Activated CD4-positive, CD25-positive, alpha-beta regulatory T cell (primary cell): ENCODE measurements at places on chromosomes 6 and 20.

GRCh38 chr6:125872259-125872921 is 81.6 kb downstream of the NCOA7 start:
- DNase-seq: no peak

- DNase-seq: no peak
Measured at GRCh38 chr6:1131285-1132079, 180.4 kb upstream of the FOXQ1 start.

- DNase-seq: no peak
Measured at GRCh38 chr20:40860487-40860902, 168.1 kb upstream of the TOP1 start.

DNA sequence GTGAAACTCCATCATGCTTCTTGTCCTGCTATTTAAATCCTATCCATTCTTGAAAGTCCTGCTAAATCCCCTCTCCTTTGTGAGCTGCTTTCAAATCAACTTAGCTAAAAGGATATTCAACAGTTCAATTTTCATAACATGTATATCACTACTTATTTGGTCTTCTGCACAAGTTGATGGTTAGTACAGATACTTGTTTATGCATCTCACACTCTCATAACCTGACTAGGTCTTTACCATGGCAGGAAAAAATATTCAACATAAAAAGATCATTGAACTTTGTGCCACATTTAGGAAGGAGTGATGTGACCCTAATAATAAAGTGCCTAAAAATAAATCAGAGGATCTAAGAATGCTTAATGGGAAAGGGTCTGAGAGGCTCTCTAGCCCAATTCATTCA is 148.2 kb downstream of the RALGAPA2 start:
- no peak for DNase-seq

DNA sequence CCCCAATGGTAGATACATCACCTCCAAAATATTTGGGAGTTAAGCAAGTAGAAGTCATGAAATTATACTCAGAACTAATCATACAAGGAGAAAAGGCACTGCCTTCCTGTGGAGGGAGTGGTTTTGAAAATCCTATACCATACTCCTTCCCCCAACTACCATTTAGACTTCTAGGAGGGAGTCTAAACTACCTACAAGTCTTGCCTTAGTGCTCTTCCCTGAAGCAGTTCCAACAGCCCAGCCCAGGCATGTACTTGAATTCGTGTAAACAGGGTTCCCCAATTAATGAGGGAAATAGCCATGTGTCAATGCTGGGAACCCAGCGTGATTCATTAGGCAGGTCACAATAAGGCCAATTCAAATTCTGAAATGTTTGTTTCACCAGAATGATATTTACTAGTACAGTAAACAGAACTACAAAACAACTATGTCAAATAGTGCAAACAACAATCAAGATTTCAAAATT is 39.1 kb upstream of the SGK1 start:
- no peak for DNase-seq

GRCh38 chr6:154617175-154617574 is 106.7 kb upstream of the CNKSR3 start:
- DNase-seq: no peak

GRCh38 chr6:108200186-108200585 is 34.4 kb downstream of the NR2E1 start:
- no peak for DNase-seq

DNA sequence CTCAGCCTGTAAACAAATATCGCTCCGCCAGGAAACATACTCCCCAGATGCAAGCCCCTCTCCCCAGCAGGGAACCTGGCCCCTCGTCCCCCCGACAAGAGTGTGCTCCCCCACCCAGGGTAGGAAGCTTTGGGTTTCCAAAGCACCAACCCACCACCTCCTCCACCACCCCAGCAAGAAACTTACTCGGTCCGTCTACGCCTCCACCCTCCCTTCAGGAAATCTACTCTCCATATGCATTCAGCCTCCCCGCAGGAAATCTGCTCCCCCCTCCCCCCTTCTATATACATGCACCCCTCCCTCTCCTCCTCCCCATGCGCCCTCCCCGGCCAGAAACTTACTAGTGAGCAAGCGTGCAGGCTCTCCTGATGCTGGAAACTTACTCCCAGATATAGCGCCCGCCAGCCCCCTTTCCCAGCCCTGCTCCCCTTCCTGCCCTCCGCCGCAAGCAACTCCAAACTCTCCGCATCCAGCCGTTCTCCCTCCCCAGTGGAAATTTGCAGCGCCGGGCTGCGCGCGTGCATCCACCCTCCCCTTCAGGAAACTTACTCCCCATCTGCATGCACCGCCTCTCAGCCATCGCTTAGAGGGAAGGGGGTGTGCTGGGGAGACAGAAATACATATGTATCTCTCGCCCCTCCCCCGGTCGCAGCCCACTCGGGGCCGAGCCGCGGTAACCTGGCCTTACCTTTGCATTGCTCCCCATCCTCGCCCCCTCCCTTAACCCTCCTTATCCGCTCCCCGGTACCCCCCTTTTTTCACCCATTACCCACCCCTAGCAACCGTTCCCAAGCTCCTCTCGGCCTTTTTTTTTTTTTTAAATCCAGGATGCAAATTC is at the start of gene TRERF1:
TRERF1 (minus strand) TSS at position 594 of the 838 bp plus-strand sequence. CDS start 182,336 bp downstream, outside the sequence.
- no peak for DNase-seq

- DNase-seq: no peak
Measured at GRCh38 chr20:50285376-50286173, 94.9 kb downstream of the CEBPB start.

- DNase-seq: no peak
Measured at GRCh38 chr6:75422024-75422639, 71.5 kb downstream of the FILIP1 start.

- DNase-seq: no peak
Measured at GRCh38 chr6:2877057-2877882, 25.8 kb downstream of the SERPINB9 start.

DNA sequence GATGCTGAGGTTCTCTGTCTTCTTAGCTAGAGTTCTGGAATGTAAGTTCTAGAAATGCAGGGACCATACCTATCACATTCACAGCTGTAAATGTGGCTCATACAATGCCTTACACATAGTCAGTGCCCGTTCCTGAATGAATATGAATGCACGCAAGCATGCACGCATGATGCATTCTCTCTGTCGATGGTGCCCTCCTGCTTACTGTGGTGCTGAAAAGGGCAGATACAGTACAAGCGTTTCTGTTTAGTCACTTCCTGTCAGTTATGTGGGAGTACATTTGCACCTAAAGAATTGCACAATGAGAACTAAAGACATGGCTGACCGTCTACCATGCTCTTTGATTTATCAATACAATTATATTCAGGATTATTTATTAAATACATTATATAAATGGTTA is 152.2 kb upstream of the SOX4 start:
- no peak for DNase-seq

- DNase-seq: no peak
Measured at GRCh38 chr6:135831016-135831415, 20.5 kb upstream of the PDE7B start.

- DNase-seq: no peak
Measured at GRCh38 chr20:57040466-57040865, 226.0 kb downstream of the BMP7 start.

GRCh38 chr6:43035495-43036194 is 14.2 kb downstream of the RRP36 start:
- no peak for DNase-seq

- DNase-seq: no peak
Measured at GRCh38 chr6:24951811-24952299, 16.1 kb upstream of the RIPOR2 start.

DNA sequence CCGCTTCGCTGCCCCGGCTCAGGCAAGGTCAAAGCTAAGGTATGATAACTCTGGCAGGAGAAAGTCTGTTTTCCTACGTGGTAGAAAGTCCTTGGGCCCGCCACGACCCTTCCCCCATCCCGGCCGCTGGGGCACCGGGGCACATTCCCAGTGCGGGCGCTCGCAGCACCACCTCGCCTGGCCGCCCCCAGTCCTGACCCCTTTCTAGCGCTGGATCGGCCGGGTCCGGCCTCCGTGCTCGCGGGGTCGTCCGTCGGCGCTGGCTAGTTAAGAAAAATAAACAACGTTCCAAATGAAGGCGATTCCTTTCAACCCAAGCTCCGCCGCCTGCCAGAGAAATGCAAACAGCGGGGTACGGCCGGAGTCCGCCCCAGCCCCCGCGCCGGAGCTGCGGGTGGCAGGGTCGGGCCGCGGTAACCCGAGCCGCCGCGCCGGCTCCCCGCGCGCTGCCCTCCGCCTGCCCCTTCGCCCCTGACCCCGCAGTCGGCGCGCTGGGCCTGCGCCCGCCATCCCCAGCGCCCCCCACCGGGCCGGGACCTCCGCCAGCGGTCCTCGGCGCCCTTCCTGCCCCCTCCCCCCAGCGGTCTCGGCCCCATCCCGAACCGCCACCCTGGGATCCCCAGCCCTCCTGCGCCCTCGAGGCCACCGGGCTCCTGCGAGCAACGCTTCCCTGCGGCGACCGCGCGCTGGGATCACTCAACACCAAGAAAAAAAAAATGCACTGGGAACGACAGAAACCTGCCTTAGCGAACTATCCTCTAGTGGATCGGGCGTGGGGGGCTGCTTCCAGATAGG is 37.6 kb downstream of the NCR2 start:
- no peak for DNase-seq

DNA sequence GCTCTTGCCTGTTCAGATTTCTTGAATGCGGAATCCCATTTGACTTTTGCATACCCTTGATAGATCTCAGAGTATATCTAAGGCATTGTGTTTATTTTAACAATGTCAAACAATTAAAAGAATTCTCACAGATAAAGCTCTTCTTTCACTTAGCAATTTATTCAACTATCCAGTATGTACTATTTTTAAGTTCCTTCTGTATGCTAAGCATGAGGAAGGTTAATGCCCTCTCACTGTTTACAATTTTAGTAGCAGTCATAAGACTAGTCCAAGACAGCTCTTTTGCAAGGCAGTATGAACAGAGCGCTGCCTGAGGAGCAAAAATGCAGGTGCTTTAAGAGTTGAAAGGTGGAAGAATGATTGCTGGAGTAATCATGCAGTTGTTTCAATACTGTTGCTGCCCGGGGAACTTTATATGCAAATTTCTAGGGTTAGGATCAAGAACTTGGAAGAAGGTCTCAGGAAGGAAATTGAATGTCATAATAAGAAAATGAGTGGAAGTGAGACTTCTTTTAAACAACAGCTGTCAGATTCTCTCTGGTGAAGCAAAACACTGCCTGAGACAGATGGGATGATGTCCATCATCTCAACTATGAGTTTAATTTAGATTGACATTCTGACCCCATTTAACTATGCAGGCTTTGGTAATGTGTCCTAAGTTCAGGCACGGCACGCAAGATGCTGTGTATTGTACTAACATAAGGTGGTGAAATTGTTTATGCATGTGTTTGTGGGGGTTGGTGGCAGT is 1303.5 kb upstream of the CITED2 start:
- no peak for DNase-seq

GRCh38 chr6:45466686-45467085 is 89.0 kb upstream of the SUPT3H start:
- DNase-seq: no peak

- no peak for DNase-seq
Measured at GRCh38 chr6:161644521-161644920, 370.7 kb upstream of the AGPAT4 start.

DNA sequence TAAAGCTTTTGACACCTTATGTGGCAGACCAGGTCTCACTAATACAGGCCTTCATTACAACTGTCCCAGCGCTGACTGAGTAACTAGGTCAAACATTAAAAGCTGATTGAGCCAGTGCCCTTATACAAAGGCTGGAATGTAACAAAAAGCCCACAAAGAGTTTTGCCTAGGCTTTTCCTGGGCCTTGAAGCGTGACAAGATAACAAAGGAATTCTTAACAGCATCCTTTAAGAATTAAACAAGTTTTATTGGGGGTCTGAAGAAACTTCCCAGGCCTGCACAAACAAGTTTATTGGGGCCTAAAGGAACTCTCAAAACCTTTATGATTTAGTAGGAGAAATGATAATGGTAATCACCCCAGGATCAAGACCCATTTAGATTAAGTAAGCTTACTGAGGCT is 267.6 kb upstream of the FAM83B start:
- no peak for DNase-seq

- no peak for DNase-seq
Measured at GRCh38 chr6:120355822-120356221, 978.5 kb downstream of the TBC1D32 start.

DNA sequence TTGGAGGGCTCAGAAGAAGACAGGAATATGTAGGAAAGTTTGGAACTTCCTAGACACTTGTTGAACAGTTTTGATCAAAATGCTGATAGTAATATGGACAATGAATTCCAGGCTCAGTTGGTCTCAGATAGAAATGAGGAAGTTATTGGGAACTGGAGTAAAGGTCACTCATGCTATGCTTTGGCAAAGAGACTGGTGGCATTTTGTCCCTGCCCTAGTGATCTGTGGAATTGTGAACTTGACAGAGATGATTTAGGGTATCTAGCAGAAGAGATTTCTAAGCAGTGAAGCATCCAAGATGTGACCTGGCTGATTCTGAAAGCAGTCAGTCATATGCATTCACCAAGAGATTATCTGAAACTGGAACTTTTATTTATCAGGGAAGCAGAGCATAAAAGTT is 45.1 kb downstream of the FRK start:
- no peak for DNase-seq

GRCh38 chr6:137122612-137123011 is 50.8 kb downstream of the IL22RA2 start:
- no peak for DNase-seq

DNA sequence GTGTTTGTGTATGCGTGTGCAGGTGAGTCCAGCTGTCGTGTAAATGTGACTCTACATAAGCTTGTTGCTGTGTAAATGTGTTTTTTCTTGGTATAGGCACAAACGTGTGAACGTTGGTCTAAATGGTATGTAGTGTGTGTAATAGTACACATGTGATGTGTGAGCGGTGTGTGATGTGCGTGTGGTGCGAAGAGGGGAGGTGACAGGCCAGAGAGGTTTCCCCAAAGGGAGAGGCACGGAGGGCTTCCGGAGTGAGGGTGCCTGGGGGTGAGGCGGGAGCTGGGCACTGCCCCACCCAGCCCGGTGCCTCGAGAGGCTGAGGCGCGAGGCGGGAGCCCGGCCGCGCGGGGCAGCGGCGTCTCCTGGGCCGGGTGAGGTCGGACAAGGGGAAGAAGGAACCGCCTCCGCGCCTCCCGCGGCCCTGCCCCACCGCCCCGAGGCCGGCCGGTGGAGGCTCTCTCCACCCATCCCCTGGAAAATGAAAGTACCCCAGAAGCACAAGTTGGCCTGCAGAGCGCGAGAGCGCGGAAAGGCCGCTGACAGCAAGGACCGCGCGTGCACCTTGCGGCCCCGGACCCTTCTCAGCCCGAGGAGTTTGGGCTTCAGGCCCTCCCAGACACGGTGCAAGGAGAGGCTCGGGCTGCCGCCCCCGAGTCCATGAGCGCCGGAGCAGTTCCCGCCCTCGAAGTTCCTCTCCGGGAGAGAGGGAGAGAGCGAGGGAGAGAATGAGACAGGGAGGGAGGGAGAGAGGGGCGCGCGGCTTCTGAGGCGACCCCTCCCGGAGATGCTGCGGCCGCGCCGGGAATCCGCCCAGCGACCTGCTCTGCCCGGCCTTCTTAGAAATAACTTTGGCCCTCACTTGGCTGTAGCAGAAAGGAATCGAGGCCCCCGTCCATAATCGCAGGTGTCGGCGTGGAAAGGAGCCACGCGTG is 43.2 kb upstream of the OSTM1 start:
- no peak for DNase-seq
